ENCODE measurements at places on chromosomes 7 and 10.

- no peak for DNase-seq
These were observed 150.0 kb downstream of the PRKAG2 start for GRCh38 chr7:151726652-151727578.

DNA sequence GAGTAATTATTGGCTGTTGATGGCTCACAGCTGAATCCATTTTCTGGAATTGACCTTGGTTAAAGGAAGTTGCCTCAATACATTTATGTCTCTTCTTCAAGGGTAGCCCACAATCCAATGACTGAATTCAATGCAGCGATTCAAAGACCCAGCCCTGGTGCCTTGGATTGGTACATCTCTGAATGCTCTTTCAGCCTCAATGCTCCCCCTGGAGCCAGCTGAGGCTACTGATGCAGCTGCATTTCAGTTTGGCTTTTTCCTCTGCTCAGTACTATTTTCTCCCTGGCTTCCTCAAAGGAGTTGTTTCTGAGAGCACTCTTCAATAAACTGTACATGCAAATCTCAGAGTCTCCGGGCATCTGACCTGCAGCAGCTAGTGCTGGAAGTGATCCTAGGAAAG is 633 bp upstream of the EBLN1 start:
- no peak for DNase-seq

DNA sequence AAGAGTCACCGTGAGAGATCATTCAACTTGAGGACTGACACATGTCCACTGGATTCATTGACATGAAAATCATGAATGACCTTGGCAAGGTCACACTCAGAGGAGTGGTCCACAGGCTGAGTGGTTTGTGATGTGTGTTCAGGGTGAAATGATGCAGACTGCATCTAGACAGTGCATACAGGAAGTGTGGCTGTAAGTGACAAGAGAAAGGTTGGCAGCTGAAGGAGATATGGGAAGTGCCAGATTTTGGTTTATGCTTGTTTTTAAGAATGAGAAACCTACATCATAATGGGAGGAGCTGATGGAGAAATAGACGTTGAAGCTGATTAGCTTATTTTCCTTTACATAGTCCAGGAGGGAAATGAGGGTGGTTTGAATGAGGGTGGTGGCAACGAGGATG is 64.8 kb upstream of the VIPR2 start:
- DNase-seq, result no peak

DNA sequence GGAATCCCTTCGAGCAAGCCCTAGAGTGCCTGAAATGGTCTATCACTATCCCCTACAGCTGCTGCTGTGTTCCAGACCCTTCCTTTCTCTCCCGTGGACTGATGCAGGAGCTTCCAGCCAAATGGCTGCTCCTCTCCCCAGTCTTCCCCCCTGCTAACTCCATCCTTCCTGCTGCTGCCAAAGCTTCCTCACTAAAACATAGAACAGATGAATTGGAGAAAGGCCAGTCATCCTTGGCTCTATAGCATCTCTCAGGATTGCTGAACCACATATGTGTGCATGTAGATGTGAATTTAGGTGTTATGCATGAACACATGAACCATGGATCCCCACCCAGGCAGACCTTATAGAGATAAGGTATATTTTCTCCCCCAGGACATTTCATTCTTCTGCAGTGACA is 60.7 kb downstream of the GPR26 start:
- DNase-seq, result no peak

- no peak for DNase-seq
These were observed 45.3 kb upstream of the SP8 start for GRCh38 chr7:20831956-20832355.

DNA sequence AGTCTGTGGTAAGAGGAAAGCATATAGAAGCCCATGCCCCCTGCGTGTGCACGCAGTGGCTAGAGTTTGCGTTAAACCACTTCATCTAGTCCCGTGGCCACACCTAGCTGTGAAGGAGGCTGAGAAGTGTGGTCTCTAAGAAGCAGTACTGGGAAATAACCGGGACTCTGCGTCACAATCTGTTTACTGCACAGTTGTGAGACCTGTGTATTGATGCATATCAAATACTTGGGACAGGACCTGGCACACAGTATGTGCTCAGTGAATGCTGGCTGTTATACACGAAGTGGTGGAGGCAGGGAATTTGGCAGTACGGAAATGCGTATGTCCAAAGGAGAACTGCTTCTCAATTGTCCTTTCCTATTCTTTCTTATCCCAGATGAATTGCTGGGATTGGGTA is 149.5 kb downstream of the ARHGAP21 start:
- no peak for DNase-seq

DNA sequence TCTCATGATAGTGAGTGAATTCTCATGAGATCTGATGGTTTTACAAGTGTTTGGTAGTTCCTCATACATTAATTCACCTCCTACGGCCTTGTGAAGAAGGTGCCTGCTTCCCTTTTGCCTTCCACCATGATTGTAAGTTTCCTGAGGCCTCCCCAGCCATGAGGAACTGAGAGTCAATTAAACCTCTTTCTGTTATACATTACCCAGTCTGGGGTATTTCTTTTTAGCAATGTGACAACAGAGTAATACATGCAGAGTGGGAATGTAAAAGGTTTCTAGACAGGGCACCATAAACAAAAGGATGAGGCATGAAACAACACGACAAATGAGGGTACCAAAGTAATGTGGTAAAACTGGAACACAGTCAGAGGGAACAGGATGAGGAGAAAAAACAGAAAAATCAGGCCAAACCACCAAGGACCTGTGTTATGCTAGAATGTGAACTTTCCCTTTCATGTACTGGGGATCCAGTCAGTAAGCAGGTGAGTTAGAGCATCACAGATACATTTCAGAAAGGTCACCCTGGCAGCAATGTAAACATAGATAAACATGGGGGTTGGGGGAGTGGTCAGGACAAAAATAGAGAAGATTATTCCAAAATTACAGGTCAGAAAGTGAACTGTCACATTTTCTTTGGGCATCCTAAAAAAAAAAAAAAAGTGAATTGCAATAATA is 31.9 kb downstream of the ANKRD26 start:
- no peak for DNase-seq

- DNase-seq, result no peak
These were observed 184.4 kb downstream of the GRID1 start for GRCh38 chr10:86182150-86182549.

GRCh38 chr7:16652888-16653287 is 6.9 kb downstream of the BZW2 start:
- DNase-seq, result no peak

- DNase-seq, result no peak
These were observed 78.8 kb upstream of the GSDME start for GRCh38 chr7:24836084-24836483.

DNA sequence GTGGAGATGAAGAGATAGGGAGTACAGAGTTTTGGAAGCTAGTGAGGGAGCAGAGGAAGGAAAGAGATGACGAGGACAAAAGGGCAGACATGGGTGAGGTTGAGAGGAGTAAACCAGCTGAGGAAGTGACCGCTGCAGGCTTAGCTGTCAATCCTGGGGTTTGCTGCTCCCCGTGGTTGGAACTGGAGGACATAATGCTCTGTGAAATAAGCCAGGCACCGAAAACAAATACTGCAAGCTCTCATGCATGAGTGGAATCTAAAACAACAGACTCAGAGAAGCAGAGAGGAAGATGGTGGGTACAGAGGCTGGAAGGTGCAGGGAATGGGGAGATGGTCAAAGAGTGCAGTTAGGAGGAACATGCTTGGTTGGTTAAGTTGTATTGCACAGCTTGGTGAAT is 482.2 kb upstream of the C7orf33 start:
- DNase-seq, result no peak

GRCh38 chr7:158175779-158176178 is 411.8 kb downstream of the PTPRN2 start:
- DNase-seq, result no peak

DNA sequence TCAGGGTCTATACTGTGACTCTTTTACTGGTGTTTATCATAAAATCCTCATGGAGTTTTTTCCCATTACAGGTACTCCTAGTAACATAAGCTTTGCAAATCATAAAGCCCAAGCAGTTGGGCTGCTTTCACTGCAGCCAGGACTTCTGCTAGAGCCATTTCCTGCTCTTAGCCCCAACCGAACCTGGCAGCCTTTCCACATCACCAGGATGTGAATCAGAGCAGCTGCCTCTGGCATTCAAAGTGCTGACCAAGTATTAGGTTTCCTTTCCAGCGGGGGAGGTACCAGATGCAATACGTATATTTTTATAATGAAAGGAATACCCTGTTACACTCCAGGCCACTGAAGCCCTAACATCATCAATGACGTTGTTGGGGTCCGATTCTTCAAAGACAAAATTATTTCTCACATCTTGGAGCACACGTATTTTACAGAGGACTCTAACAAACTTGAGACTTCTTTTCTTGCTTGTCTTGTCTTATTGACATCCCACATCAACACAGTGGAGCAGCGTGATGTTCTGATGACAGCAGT is 3.6 kb upstream of the HTR5A start:
- DNase-seq, result no peak

- no peak for DNase-seq
These were observed 47.6 kb downstream of the BMS1 start for GRCh38 chr10:42830237-42830636.

DNA sequence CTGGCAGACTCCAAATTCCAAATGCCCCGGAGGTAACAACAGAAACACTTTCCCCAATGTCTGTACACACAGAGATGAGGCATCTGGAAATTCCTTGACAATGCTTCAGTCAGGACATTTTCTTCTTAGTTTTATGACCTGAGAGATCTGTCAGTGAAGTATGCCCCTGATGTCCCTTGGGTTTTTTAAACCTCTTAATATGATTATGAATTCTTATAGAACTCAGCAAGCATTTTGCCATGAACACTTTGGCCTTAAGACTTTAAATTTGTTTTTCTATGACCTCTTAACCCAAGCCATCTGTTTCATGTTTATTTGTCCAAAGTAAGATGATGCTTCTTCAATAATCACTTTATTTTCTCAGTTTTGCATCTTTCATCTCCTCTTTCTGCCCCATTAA is 1206.2 kb downstream of the GATA3 start:
- DNase-seq, result no peak

DNA sequence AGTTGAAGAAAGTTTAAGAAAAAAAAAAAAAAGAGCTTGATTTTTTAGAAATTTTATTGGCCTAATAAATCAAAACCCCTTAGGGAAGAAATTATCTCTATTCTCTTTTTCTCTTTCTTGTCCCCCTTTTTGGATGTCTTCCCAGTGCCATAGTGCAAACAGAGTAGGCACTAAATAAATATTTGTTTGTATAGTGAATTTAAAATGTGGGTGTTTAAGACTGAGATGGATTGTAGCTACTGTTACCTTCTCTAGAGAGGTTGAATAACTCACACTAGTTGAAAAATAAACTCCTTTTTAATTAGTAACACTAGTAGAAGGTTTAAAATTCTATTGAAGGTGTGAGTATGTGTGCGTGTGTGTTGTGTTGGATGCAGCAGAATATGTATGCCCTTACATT is 783.8 kb downstream of the NXPH1 start:
- DNase-seq, result no peak

GRCh38 chr7:111513566-111513965 is 48.7 kb downstream of the IMMP2L start:
- DNase-seq, result no peak

DNA sequence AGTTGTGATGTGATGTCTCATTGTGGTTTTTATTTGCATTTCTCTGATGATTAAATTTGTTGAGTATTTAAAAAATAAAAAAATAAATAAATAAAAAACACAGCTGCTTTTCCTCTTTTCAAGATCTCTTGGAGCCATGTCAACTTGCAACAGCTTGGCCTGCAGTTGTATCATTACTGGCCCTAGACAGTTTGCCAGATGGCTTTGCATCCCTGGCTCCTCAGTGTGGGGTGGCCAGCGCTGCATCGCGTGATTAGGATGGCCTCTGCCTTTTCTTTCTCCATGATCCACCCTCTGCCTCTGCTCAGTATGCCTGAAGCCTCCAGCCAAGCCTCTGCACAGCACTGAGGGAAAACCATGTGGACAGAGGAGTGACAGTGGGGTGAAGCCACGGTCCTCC is 96.8 kb downstream of the PPP1R3C start:
- DNase-seq, result no peak

DNA sequence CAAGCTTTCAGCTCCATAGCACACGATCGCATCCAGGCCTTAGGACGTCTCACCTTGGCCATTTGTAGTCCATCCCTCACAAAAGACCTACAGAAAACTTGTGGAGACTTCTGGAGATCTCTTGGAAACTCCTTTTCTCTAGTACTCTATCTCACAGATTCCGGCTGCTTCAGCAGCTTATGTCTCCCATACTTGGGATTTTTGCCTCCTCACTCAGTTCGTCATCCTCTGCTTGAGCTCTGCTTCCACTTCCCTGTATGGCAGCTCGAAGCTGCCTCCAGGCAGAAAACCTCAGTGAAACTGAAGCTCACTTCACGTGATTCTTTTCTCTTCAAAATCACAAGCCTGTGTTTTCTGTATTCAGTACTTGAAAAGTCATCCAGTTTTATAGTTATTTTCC is 178.7 kb upstream of the GDF10 start:
- no peak for DNase-seq

DNA sequence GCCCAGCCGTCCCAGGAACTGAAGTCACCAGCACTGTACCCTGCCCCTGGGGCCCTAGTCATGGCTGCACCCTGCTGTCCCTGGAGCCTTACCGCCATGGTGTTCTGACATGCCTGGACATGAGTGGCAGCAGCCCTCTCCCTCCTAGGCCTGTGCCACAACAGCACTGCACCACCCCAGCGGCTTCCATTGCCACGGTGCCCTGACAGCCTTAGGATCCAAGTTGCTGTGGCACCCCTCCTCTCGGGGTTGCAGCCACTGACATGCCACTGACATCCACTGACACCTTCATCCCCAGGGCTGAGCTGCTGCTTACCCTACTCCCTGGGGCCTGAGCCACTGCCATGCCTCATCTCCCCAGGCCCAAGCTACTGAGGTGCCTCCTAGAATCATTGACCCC is 39.6 kb upstream of the SHH start:
- no peak for DNase-seq

- DNase-seq, result no peak
These were observed 7.2 kb upstream of the ADAM22 start for GRCh38 chr7:87926581-87927461.

- no peak for DNase-seq
These were observed 126.1 kb downstream of the ELAPOR2 start for GRCh38 chr7:86933295-86933845.

GRCh38 chr7:55026867-55027490 is 8.2 kb downstream of the EGFR start:
- DNase-seq, result no peak

DNA sequence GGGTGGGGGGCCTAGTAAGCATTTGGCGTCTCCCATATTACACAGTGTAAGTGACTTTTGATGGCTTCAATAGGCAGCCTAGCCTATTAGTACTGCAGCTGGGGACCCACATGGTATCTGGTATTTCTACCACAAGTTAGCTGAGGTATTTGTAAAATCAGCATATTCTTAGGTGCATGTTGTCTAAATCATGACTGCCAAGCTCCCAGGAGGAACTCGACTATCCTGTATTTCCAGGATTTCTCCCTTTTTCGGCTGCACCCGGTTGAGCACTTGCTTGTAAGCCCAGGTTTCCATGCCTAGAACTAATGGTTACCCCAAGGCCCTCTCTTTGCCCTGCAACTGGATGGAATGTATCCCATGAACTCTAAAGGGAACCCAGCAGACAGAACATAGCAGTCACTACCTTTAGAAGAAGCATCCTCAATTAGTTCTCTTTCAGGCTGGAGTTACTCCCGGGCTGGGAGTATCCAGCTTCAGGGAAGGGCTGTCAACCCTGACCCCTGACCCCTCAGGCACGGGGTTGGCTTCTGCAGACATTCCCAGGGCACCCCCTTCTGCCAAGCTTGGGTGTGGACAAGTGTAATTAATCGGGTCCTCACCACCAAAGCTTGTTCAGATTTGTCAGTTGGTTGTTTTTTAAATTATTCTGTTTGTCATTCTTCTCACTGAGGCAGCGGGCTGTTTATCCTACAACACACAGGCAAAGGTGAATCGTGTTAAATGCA is 90.3 kb upstream of the PARD3 start:
- DNase-seq, result no peak

Data from GOT3 (cell line).